NCI-H748 treated with DMSO at 0.1 percent for 48 hours (cell line): ENCODE measurements at places on chromosomes 6 and 20.

DNA sequence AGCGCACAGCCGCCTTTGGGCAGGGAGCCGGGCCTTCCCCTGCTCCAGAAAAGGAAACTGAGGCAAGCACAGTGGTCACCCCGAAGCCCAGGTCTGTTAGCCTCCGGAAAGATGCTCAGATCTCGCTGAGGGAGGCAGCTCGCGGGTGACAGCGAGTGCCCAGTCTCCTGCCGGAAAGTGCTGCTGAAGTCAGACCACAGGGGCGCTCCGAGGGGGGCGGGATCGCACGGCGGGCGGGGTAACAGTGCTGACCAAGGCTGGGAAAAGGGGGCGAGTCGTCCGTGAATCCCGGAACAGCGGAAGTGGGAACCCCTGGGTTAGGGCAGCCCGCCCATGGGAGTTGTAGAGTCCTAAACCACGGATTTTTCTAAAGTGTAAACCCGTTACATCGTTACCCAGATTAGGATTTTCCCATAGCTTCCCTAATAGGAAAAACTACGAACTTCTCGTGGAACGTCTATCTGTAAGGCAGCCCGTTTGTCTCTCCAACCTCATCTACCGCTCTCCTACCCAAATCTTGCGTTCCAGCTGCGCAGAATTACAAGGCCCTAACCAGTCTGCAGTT lies 504 bp downstream of the VPS16 start:
- DNase-seq, result no peak

DNA sequence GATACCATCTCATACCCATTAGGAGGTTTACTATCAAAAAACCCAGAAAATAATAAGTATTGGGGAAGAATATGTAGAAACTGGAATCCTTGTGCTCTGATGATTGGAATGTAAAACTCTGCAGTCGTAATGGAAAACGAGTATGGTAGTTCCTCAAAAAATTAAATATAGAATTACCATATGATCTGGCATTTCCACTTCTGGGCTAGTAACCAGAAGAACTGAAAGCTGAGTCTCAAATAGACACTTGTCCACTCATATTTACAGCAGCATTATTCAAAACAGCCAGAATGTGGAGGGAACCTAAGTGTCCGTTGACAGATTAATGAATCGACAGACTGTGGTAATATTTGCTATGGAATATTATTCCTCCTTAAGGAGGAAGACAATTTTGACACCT lies 44.3 kb downstream of the FOXC1 start:
- no peak for DNase-seq

DNA sequence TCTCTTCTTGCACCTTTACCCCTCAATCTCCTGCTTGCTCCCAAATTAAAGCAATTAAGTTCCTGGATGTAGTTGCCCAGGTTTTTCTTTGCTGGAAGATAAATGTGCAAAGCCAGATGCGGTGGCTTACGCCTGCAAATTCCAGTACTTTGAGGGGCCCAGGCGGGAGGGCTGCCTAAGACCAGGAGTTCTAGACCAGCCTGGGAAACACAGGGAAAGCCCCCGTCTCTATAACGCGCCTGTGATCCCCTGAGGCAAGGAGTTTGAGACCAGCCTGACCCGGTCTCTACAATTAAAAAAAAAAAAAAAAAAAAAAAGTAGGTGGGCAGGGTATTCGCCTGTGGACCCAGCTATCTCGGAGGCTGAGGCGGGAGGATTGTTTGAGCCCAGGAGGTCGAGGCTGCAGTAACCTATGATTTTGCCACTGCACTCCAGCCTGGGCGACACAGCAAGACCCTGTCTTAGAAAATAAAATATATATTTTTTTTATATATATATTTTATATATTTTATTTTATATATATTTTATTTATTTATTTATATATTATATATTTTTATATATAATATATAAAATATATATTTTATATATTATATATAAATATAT lies 461 bp upstream of the DCDC2 start:
- no peak for DNase-seq

DNA sequence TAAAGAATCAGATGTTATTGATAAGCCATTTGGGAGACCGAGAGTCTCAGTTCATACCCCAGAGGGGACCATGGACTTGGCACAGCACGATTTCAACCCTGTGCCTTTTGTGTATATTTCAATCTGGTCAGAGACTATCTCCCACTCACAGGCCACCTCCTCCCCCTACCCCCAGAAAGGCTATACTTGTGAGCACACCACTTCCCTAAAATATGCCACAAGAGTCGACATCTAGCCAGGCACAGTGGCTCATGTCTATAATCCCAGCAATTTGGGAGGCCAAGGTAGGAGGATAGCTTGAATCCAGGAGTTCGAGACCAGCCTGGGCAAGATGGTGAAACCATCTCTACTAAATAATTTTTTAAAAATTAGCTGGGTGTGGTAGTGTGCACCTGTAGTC lies 13.6 kb upstream of the TCF15 start:
- no peak for DNase-seq

- DNase-seq, result no peak
Observed at GRCh38 chr6:161750686-161751085, 476.8 kb upstream of the AGPAT4 start.

DNA sequence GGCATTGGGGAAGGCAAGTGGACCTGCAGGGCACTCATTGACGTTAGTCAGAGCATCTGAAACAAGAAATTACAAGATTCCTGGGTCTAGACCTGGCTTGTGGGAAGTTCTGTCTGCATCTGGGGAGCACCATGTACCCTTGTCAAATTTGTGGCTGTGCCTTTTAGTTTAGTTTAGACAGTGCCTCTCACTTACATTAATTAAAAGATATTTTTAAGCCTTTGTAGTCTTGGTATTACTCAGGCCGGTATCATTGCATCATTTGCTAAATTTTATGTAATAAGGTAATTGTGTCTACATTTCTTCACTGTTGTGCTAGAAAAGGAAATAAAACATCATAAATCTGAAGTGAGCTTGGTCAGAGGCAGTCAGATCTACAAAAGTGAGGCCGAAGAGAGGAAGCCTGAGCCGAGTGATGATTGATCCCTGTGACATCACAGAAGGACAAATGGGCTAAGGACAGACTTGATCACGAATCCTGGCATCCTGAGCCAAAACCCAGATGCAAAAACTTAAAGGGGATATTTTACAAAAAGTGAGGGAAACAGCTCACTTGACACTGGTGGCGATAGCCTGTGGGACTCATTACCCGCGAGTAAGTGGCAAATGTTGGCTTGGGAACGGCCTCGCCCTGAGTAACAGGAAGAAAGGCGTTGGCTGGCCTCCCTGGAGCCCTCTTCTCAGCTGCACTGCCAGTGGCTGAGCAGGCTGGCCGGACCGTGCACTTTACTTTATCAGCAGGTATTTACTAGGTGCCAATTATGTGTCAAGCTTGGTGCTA lies 106.5 kb downstream of the TCP11 start:
- no peak for DNase-seq

DNA sequence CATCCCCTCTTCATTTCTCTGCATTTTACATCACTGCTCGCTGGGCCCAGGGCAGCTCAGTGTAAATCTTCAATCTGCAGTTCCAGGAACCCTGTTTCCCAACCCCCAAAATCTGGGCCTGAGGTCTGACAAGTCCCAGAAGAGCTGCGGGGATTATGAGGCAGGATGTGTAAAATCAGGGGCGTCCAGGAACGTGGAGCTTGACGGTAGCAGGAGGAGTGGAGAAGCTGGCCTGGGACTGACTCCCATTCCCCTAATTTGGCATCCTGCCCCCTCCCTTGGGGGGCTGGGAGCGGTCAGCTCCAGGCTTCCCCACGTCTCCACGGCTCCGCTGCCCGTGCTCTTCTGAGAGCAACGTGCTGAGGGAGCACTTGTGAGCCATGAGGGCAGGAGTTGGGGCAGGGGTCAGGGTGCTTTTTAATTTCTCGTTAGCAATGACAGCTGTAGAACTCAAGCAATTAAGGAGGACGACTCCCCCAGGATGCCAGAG lies 23.4 kb upstream of the VEGFA start:
- no peak for DNase-seq

DNA sequence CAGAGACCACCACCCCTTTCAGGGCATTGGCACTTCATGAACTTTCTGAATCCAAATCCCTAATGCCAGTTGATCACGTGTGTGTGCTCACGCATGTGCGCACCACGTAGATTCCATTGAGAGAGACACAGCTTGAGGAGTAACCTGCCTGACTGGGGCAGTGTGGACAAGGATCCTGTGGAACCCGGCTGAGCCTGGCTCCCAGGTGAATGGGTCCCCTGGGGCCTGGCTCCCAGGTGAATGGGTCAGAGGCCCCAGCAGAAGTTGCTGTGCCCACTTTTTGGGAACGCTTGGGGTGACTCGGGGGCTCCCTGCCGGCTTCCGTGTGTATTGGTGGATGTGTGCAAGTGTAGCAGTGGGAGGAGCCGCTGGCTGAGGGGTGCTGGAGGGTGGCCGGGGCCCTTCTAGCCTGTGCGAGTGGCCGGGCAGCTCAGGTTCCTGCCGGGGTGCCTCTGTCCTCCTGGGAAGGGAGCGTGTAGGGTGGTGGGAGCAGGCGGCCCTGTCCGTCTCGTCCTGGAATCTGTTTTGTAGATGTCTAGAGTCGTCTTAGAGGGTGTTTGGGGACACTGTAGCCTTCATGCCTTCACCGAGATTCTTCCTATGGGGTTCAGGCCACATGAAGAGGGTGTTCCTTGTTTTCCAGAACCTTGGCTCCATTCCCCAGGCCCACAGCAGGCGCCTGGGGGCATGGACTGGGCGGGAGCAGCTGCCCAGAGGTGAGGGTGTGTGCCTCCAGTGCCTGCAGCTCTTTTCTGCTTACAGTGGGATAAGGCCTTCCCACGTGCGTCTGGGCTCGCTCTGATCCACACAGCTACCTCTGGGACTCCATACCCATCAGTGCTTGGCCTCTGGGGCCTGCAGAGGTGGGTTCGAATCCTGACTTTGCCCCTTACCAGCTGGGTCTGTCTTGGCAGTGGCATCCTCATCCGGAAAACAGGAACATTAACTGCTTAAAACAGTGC lies 3.2 kb downstream of the RBM38 start:
- no peak for DNase-seq

DNA sequence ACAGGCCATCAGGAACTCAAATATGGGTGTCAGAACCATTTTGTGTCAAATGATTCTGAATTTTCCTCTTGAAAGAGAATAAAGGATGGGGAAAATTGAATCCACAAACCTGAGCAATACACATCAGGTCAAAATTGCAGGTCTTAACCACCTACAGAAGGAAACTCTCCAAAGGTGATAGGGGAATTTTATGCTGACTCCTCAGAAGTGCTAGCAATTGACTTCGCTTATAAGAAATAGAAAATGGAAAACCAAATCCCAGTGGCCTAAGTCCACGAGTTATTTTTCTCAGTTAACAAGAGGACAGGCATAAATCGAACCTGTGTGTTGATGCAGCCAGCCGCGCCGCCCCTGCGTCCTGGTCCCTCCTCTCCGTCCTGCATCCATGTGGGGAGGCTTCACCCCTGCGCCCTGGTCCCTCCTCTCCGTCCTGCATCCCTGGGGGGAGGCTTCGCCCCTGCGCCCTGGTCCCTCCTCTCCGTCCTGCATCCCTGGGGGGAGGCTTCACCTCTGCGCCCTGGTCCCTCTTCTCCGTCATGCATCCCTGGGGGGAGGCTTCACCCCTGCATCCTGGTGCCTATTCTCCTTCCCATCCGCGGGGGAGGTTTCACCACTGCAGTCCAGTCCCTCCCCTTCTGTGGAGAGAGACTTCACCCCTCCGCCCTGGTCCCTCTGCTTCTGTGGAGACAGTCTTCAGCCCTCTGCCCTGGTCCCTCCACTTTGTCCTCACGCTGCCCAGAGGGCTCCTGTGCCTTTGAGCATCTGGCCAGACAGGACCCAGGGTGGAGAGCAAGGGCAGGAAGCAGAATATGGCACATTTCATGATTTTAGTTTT lies 230.3 kb downstream of the SMOC2 start:
- no peak for DNase-seq

GRCh38 chr6:159461266-159461665 lies 231.8 kb downstream of the SOD2 start:
- DNase-seq, result no peak

DNA sequence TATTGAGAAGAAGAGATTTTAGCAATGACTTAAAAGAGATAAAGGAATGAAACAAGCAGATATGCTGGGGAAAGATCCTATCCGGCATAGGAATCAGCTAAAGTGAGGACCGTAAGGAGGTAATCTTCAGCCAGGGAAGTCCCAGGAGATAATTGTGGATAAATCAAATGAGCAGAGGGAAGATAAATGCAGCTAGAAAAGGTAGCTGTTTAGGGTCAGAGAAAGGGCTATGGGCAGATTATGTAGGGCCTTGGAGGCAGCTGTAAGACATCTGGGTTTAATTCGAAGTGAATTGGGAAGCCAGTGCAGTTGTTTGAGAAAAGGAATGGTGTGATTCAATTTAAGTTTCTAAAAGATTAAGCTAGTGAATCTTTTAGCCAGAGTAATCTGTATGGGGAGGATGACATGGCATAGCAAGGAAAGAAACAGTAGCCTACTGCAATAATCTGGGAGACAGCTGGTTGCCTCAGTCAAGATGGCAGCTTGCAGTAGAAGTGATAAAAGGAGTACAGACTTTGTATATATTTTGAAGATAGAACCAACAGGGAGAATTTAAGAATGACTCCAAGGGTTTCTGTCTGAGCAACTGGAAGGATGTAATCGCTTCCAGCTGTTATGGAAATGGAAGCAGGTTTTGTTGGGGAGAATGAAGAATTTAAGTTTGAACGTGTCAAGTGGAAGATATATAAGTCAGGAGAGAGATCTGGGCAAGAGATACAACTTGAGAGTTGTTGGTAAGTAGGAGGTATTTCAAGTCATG lies 552.3 kb upstream of the FLRT3 start:
- no peak for DNase-seq

- DNase-seq, result no peak
Observed at GRCh38 chr6:35401514-35401913, 50.6 kb upstream of the FANCE start.

DNA sequence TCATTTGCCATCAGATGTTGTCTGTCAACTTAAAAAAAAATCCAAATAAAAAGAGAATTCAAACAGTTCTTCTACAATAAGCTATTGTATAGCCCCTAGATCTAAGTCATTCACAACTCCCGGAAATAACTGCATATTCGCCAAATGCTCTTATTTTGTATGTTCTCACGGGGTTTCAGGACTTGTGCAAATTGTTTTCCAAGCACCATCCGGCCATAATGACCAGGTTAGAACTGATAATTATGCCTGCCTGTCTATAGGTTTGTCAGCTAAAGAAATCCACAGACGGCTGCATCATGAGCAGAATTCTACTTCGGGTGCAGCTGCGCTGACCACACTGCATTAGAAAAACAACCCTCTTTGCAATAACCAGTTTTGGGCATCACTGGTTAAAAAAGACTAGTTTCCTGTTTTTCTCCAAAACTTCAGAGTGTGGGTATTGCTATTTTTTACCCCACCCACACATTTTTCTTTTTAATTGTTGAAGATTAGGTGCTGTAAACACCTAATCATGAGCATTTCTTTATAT lies 87.7 kb downstream of the HIVEP2 start:
- no peak for DNase-seq
